ENCODE measurements at places on chromosomes 12 and 14.

- no peak for DNase-seq
Measured at GRCh38 chr12:89247967-89248366, 104.3 kb downstream of the DUSP6 start.

GRCh38 chr12:70365648-70366518 lies at the start of gene KCNMB4:
KCNMB4 (plus strand) TSS chr12:70366290; CDS start chr12:70366735, 445 bp downstream.
- DNase-seq = peak; percentile 70

GRCh38 chr14:98957211-98958047 lies 314.6 kb downstream of the BCL11B start:
- DNase-seq = peak; percentile 47

DNA sequence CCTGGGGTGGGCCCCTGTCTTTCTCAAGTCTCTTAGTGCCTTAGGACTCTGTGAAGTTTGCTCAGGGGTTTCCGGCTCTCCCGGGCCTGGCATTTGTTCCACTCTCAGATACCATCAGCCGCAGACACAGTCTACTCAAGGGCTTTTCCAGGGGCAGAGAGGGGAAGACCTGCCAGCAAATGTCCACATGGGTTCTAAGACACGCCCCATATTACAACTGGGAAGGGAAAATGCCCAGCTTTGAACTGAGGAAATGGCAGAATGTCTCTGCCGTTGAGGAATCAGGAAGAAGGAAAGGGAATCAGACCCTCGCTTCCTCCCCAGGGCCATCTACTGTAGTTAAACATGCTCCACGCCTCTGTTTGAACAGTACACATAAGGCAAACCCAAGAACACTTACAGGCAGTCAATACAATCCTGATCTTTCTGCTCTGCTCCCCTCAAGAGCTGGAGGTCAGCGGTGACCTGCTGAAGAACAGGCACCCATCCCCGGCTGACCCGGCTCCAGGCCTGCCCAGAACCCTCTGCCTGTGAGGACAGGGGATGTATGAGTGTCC lies 7.9 kb downstream of the CCDC85C start:
- no peak for DNase-seq

DNA sequence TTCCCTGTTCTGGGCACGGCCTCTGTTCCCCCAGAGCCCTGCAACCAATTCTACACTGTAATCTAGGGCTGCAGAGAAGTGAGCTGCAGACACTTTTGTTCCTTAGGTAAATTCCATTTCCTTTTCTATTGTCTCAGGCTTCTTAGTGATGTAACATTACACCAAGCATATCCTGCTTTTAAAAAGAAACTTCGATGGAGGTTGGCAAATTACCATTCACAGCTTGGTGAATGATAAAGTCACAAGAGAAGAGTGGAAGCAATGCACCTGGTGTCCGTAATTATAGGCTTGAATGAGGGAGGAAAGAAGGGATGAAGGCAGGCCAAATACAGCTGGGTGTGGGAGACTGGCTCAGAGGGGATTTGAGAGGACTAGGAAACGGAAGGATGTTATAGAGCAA lies 68.6 kb downstream of the PPM1A start:
- DNase-seq = no peak

DNA sequence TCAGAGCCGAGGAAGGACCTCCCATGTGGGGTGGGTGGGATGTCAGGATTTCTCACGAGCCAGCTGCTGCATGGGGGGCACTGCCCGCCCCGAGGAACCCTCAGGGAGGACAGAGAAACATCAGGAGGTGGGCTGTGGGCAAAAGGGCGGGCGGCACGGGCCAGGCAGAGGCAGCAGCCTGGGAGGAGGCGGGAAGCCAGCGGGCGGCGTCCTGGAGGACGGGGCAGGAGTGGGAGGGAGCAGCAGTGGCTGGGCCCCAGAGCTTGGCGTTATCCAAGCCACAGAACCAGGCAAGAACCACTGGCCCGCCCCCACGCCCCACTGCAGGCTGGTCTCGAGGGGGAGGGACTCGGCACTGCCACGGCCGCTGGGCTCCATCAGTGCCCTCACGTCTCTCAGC lies 2.4 kb downstream of the C14orf180 start:
- no peak for DNase-seq

GRCh38 chr14:102282751-102283465 lies 22.1 kb downstream of the MOK start:
- no peak for DNase-seq
